ENCODE measurements at places on chromosomes 13 and 19.

GRCh38 chr13:67308004-67308772 lies 78.1 kb upstream of the PCDH9 start:
- DNase-seq, result no peak

DNA sequence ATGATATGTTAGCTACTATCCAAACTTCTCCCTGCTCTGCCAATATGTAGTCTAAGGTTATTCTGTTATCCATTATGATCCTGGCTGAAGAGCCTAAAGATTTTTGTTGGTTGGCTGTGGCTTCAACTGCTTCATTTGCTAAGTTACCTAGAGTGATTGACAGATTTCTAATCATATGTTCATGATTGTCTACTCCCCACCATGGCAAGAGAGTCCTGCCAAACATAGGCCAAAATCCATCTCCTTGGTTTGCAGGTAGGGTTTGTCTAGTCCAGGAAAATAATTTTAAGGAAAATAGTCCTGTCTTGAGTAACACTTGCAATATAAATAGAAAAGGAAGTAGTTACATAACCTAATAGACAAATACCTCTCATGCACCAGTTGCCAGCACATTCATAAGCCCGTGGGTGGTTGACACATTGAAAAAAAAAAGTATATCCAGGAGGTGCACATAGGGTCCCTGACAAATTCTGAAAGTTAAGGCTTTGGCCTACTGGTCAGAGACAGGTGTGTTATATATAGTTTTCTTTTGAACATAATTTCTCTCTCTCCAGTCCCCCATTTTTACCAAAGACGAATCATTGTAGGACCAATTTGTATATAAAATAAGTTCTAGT lies 5.4 kb upstream of the CBY2 start:
- DNase-seq, result no peak

GRCh38 chr19:4581666-4582553 lies 22.4 kb upstream of the SEMA6B start:
- no peak for DNase-seq

DNA sequence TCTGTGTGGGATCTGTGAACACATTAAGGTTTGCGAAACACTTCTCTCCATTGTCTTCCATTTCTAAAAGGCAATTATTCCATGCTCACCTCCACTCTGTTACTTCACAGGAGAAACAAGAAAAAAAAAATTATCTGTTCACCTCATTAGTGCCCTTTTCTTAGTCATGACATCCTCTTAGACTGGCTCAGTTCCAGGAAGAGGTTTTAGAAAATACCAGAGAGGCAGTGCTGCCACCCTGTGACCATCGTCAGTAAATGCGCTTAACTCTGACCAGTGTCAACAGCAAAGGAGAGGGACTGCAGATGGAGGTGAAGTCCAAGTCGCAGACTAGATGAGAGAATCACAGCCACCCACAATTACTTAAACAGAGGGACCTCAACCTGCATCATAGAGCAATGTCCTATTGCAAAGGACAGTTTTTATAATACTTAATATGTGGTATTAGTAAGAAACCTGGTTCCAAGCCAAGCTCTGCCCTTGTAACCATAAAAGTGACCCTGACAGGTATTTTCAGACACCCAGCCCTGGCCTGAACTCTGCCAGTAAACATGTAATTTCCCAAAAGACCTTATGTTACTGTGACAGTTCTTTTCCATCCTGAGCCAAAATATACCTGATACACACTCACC lies 19.4 kb downstream of the CEACAM21 start:
- DNase-seq, result peak; percentile 70

- DNase-seq, result no peak
These were observed 91.8 kb downstream of the COL4A2 start for GRCh38 chr13:110398564-110399507.

DNA sequence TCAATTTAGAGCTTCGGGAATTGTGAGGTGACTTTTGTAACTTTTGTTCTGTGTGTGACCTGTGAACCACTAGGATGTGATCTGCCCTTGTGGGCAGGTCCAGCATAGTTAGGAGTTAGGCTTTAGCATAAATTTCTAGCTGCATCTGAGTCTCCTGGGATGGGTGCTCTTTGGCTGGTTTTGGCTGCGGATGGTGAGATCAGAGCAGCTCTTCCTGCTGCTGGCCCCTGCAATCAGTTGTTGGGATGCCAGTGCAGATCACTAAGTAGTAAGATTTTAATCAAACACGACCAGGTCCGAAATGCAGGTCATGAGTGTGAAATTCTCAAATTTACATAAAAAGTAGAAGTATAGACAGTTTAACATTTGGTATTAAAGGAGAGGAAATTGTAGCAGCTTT lies 8.5 kb downstream of the CEBPG start:
- no peak for DNase-seq

DNA sequence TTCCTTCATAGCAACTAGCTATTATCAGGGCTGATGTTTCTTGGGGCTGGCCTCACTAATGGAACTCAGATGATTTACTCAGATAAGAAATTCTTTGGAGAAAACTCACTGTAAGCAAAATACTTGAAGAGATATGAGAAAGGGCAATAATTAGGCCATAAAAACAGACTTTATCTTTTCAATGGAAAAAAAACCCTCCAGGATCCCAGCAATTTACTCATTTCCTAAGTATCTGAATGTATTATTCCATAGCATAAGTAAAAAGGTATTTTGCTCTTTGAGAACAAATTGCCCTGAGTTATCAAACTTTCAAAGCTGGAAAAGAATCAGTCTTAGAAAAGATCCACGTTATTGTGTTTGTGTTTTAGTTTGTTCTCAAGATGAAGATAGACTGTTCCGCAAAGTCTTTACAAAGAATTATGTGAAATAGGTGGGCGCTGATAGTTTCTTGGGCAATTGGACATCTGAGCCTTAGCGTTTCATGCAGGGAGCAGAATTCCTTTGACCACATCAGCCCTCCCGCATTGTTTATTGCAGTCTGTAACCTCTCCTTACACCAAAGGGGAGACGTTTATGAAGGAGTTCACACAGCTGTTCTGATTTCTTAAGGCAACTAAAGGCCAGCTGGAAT lies 29.1 kb upstream of the CSNK1A1L start:
- DNase-seq, result no peak

DNA sequence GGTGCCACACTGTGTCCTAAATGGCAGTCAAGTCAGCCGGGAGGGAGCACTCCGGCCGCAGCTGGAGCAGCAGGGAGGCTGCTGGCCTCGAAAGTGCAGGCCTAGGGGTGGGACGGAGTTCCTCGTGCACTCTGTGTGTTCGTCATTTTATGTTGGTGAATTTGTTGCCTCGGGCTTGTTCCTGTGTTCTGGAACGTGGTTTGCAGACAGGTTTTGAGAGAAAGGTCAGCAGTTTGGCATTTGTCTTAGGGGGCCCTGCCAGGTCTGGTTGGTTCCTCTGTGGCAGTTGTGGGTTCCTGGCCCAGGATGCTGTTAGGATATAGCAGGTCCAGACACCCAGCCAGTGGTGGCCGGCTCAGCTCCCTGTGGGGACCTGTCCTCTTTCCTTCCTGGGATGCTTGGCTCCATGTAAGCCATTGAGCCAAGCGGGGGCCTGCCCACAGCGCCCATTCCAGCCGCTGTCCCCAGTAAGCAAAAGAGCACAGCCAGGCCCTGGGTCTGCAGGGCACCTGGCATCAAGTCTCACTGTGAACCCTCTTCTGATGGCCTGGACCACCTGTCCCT lies 30.0 kb downstream of the MPHOSPH8 start:
- DNase-seq, result no peak

Measured in endothelial cell (in vitro differentiated cells).